Omental fat pad (tissue), 4 donors: ENCODE measurements at places on chromosomes 12 and 14.

- DNase-seq: no peak
Observed at GRCh38 chr14:77061630-77062257, 33.2 kb upstream of the IRF2BPL start.

GRCh38 chr12:93667672-93668071 lies 9.5 kb upstream of the CRADD start:
- DNase-seq: no peak

DNA sequence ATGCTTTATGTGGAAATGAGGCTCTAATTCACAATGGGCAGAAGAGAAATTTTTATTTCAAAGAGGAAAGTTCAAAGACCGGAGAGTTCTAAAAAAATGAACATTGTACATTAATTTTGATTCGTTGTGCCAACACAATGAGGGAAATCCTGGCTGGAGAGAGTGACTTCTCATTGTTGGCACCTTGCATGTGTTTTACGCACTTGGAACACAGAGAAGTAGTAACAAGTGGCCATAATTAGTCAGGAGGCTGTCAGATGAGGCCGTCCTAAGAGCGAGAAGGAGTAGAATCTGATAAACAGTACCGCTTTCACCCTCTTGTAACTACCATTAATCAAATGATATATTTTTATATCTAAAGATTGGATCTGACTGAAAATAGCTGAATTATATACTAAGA lies 6.9 kb downstream of the LMO3 start:
- DNase-seq: no peak

DNA sequence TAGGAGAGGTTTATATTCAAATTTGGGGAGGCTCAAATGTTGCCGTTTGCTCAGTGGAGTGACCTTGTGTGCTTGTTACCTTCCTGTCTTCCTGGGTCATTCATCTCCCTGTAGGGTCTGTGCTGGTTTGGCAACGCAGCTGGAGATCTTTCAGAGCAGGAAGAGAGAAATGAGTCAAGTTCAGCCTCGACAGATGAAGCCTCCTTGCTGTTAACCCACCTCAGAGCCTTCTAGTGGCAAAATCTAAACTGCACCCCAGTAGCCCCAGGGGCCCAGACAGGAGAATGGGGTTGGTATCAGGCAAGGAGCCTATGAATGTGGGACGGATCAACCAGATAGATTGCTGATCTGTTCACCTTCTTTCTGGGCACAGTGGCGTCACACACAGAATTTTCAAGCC lies 999.3 kb downstream of the VRK1 start:
- no peak for DNase-seq

GRCh38 chr14:99548871-99549515 lies 55.0 kb downstream of the CCDC85C start:
- DNase-seq: no peak

DNA sequence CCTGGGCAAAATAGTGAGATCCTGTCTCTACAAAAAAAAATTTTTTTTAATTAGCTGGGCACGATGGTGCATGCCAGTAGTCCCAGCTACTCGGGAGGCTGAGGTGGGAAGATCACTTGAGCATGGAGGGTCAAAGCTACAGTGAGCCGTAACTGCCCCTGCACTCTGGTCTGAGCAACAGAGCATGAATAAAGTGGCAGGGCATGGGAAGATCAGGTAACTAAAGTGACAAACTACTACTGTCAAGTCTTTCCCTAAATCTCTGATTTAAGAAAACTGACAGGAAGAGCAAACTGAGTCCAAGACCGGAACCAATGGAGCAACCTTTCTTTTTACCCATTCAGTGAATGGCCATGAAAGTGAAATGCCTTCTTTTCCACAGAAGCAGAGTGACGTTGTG lies 10.8 kb downstream of the DCAF5 start:
- DNase-seq: no peak

DNA sequence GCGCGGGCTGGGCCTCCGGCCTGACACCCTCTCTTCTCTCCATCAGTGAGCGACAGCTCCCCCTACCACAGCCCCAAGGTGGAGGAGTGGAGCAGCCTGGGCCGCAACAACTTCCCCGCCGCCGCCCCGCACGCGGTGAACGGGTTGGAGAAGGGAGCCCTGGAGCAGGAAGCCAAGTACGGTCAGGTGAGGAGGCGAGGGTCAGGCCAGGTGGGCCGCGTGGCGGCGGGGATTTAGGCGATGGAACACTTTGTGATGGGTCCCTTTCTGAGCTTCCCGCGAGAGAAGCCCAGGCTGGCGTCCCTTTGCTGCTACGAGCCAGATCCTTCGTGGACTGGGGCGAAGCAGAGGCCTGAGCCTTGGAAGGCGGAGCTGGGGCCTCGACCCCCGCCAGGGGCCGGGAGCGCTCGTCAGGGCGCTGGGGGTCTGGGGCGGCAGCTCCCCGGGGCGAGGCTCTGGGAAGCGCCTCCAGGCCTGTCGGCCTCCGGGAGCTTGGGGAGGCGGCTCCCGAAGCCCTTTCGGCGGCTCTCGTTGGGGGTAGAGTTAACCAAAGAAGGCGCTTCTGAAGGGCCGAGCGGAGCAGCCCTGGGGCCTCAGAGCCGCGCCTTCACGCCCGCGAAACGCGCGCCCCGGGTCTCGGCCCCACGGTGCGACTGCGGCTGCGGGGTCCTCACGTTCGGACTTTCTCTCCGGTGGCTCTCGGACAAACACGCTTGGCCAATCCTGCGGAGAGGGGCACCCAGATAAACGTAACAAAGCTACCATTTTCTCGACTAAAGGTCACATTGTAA lies 5.0 kb downstream of the PAX9 start:
- no peak for DNase-seq

DNA sequence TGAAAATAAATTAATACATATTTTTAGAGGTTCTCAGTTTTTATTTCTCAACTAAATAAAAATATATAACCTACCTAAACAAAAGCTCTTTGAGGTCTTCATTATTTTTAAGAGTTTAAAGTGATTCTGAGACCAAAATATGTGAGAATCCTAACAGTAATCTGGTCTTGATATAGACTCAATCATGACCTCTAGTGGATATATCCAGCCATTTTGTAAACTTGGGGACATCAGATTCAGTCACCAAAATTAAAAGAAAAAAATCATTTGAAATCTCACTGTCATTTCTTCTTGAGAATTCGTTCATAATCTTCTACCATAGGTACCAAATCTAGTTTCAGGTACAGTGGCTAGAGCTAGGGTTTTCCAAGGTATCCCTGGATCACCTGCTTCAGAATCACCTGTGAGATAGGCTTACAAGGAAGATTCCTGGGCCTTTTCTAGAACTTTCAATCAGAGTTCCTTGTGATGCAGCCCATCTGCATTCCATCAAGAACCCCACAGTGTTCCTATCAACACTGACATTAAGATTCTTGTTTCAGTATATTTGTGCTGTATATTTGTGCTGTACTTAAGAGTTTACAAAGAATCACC lies 214.9 kb downstream of the ADAMTS20 start:
- DNase-seq: no peak

DNA sequence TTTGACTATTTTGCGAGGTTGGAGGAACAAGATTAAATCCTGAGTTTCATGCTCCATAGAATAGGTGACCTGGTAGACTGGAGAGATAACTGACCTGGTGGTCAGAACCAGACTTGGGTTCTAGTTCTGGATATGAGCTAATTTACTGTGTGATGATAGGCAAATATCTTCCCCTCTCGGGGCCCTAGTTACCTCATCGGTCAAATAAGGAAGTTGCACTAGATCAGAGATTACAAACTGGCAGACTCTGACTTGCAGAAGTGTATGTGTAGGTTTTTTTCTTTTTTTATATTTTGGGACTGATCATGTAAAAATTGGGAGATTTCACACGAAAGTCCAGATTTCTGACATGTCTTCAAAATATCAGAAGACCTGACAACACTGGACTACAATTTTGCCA lies 37.0 kb downstream of the RPH3A start:
- DNase-seq: no peak

DNA sequence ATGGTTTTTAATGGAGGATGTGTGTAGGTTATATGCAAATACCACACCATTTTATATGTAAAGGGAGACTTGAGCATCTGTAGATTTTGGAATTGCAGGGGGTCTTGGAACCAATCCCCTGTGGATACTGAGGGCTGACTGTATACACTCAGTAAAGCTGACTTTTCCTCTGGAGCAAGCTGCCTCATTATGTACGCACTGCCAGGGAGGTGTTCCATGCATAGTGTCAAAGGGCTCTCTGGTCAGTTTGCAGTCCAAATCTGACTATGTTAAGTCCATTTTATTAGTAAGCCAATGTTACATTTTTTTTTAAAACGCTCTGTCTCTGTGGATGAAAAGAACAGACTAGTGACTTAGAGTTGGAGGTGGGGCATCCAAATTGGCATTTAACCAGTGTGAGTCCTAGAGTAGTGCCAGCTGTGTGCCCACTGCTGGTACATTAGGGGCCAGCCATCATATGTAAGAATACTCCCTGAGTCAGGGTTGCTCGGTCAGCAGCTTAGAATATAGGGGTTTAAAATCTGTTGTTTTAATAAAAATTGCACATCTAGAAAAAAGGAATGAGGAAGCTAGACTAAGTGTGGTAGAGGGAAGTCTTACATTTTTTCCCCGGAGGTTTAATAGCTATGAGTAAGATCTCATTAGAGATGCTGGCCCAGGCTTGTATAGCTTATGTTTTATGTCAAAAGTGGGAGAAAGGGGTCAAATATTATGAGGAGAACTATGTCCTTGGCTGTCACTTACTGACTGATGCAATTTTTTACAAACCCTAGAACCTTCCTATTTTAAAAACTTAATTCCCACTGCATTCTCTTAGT lies 87.0 kb downstream of the TESC start:
- no peak for DNase-seq

- DNase-seq: no peak
Observed at GRCh38 chr12:39102474-39103209, 197.3 kb upstream of the CPNE8 start.

GRCh38 chr12:52279422-52280318 lies 5.2 kb downstream of the KRT86 start:
- no peak for DNase-seq

GRCh38 chr12:18141048-18141982 lies 51.3 kb upstream of the RERGL start:
- no peak for DNase-seq

DNA sequence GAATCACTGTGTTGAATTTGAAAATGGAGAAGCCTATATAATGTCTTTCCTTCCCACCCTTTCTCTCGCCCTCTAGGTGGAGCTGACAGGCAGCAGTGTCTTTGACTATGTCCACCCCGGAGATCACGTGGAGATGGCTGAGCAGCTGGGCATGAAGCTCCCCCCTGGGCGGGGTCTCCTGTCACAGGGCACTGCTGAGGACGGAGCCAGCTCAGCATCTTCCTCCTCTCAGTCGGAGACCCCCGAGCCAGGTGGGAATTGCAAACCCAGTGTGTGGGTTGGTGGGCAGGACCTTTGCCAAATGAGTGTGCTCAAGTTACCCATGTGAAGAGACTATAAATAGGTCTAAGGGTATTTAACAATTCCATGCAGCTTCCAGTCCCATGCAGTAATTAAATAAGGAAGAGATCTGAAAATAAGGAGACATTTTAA lies 274.7 kb downstream of the EGLN3 start:
- no peak for DNase-seq

DNA sequence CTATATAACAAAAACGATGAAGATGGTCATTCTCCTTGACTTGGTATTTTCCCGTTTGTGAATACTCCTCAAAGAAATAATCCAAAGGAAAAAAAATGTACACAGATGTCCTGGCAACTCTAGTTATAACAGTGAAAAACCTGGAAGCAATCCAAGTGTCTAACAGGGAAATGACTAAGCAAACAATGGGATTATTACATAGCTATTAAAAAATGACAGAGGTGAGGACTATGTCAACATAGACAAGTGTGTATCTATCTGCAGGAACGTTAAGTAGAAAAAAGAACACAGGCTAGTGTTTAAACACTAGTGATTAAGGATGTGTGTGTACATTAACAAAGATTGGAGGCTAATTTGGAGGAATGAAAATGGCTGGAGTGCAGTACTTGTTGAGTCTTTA lies 5.9 kb upstream of the APOLD1 start:
- no peak for DNase-seq

GRCh38 chr14:99225436-99226203 lies 46.4 kb downstream of the BCL11B start:
- DNase-seq: no peak

DNA sequence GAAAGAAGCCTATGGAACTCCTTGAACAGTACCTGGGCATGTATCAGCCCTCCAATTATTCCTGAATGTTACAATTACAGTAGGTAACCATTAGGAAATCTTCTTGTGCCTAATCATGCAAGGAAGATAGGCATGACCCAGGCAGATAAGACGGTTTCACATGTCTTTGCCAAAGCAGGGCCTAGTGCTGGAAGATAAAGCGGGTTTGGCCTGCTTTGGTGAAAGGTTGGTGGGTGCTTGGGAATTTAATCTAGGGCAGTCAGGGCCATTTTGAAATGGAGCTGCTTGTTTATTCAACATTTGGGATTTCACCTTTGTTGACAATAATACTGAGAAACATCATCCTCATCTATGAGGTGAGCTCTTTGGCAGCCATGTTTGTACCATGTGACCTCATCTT lies 12.5 kb upstream of the SRSF5 start:
- no peak for DNase-seq

- DNase-seq: no peak
Observed at GRCh38 chr12:12804011-12804410, 9.1 kb upstream of the DDX47 start.

DNA sequence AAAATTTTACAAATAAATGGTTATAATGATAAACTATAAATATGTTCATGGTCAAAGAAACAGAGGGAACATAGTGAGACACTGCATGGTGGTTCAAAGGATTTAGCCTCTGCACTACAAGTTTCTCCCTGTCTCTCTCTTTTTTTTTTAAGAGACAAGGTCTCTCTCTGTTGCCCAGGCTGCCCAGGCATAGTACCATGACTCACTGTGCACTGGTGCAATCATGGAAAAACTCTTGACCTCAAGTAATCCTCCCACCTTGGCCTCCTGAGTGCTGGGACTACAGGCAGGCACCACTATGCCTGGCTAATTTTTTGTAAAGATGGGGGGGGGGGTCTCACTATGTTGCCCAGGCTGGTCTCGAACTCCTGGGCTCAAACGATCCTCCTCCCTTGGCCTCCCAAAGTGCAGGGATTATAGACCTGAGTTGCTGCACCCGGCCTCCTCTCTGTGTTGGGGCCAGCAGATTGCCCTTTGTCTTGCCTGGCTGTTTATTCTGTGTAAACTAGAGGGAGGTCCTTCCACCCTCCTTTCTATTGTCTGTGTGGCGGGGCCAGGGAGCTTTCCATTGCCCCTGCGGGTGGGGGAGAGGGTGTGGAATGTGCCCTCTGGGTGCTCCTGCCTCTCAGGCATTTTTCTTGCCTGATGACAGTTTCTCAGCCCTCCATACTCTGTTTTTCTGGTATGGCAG lies 22.1 kb downstream of the MTHFD1 start:
- no peak for DNase-seq
